Type B pancreatic cell (in vitro differentiated cells): ENCODE measurements at places on chromosomes 7 and 10.

DNA sequence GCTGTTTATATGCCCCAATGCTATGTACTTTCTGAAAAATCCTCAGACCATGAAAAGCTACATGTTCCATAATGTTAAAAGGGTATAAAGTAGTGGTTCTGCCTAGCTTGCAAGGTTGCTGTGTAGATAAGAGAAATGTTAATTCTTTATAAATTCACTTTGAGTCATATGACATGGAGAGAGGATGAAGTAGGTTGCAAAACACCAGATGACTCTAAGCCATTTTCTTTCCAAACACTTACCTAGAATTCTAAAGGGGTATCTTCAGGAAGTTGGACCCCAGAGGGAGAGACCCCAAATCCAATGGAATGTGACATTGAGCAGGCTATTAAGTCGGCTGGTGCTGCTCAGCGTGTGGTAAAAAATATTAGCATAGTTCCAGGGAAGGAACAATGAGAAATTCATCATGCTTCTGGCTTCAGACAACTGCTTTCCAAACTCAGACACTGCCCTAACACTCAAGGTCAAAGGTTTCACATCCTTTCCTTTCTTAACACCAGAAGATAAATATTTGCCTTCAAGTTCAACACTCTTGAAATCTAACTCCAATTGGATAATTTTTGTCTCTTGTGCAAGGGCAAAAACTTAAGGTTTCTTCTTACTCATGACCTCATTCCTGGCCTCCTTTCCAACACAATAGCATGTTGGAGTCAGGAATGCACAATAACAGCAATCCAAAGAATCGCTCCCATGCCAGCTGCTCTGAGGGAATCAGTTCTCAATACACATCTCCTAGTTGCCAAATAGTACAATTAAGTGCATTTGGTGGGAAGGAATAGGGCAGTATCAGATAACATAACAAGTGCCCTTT lies 100.7 kb upstream of the AFAP1L2 start:
- no peak for DNase-seq

DNA sequence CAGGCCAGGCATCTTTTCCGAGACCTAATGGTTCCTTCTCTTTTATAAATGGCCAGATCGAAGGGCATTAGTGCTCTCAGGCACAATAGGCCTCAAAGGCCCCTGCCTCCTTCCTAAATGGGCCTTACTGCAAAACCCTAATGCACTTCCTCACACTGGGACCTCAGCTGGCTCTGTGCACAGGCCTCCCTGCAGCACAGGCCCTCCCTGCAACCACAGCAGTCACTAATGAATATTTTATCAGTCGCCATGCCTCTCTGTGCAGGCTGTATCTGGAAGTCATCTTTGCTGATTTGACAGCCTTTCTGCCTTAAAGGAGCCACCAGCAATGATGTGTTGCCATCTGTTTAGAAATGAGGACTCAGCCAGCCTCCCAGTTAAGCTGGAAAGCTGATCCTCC lies 54.9 kb upstream of the SDK1 start:
- no peak for DNase-seq

- DNase-seq = no peak
These were observed 9.1 kb downstream of the WDR86 start for GRCh38 chr7:151400626-151401315.

- no peak for DNase-seq
These were observed 8.9 kb upstream of the SGPL1 start for GRCh38 chr10:70806841-70807240.

GRCh38 chr10:132459301-132460003 lies 62.5 kb downstream of the PWWP2B start:
- DNase-seq = no peak

DNA sequence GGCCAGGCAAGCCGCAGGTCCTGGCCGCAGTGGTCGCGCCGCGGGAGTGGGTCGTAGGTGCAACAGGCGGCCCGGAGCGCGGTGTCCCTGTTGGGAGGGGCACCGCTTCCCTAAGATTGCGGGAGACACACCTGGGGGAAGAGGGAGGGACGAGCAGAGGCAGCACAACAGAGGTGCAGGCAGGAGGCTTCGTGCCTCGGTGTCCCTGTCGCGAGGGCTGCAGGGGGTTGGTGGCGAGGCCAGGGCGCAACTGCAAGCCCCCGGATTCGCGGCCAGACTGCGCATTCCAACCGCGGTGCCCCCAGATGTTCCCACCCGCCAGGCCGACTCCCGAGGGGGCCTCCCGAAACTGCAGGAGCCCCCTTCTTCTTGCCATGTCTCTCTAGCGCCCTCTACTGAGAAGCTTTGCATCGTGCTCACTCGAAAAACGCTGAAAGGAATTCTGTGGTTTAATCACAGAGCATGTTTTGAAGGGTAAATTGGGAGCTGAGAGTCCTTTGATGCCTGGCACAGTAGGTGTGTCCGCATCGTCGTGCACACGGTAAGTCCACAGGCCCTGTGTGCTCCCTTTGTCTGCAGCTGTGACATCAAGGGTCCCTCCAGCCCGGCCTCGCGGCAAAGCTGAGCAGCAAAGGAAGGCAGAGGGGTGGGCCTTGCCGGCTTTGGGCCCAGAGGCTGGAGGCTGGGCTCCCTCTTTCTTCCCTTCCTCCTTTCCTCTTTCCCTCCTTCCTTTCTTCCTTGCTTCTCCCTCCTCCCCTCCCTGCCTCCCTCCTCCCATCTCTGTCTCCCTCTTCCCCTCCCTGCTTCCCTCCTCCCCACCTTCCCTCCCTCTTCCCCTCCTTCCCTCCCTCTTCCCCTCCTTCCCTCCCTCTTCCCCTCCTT lies 6.2 kb upstream of the MBL2 start:
- no peak for DNase-seq

- DNase-seq = no peak
These were observed 160.4 kb downstream of the KIF20B start for GRCh38 chr10:89861584-89862301.

GRCh38 chr7:127689194-127689772 lies 37.3 kb downstream of the SND1 start:
- no peak for DNase-seq

DNA sequence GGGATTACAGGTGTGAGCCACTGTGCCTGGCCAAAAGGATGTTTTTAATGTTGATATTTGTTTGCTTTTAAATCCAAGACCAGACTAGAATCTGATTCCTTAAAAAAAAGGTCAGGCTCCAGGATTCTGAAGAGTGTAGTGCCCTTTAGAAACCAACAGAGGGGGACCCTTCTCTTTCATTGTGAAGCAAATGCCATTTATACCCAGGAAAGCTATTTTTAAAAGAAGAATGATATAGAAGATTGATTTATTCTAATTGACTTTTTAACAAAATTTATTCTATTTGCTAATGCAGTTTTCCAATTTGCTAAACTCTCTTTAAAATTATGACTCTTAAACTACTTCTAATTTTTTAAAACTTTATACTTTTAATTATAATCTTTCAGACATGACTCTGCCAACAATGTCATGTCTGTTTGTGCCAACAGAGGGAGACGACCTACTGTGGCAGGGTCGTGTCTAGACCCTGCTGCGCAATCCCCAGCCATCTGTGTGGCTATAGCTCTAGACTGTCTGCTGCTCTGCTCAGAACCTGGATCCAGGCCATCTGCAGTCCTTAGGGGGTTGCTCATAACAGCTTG lies 201.0 kb upstream of the IMMP2L start:
- DNase-seq = no peak

GRCh38 chr10:28678687-28679457 lies 1.6 kb downstream of the BAMBI start:
- no peak for DNase-seq

DNA sequence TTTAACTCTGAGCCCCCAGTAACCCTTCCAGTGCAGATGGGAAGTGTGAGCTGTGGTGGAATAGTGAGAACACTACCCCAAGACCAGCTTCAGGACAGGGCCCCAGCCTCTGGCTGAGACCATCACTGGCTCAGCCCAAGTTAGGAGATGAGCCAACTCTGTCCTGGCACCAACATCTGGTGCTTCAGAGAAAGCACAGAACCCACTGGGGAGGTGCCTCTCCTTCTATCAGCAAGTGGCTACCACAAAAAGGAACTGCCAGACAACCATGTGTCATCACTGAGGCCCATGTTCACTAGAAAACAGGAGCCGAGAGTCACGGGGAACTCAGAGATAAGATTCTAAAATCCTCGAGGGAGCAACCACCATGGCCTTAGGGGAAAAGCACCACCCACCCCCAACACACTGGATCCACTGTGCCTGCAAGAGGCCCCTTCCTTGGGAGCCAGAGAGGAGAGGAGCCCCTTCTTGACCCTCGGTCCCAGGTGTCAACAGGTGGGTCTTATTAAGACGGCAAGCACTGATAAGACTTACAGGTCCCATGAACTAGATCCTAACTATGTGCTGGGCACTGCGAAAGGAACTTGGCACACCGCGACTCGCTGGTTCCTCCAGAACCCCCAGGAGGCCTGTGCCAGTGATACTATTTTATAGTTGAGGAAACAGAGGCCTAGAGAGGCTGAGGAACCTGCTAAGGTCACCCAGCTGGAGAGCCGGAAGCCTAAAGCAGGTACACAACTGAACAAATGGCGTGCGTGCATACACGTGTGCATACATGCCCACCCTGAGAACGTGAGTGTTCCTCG lies 102.7 kb downstream of the FAM53B start:
- DNase-seq = no peak

DNA sequence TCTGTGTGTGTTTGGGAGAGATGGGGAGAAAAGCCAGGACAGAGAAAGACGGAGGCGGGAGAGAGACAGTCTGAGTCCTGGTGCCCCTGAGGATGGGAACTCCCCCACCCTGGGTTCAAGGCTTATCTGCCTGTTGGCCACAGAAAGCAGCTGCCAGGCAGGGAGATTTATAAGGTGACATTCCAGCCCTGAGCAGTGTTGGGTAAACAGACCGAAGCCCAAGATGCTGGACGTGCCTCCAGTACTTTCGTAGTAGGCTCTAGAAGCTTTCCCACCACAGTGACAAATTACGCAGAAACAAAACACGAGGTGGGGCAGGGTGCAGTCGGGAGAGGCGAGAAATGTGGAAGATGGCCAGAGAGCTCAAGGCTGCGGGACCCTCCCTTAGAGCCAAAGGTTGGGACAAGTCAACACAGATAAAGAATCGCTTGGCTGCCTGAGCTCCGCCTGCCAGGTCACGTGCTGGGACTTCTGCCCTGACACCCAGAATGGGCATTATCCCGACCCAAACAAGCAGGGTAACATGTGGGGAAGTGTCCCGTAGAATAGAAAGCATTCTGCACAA lies 41.1 kb downstream of the CCDC3 start:
- no peak for DNase-seq

DNA sequence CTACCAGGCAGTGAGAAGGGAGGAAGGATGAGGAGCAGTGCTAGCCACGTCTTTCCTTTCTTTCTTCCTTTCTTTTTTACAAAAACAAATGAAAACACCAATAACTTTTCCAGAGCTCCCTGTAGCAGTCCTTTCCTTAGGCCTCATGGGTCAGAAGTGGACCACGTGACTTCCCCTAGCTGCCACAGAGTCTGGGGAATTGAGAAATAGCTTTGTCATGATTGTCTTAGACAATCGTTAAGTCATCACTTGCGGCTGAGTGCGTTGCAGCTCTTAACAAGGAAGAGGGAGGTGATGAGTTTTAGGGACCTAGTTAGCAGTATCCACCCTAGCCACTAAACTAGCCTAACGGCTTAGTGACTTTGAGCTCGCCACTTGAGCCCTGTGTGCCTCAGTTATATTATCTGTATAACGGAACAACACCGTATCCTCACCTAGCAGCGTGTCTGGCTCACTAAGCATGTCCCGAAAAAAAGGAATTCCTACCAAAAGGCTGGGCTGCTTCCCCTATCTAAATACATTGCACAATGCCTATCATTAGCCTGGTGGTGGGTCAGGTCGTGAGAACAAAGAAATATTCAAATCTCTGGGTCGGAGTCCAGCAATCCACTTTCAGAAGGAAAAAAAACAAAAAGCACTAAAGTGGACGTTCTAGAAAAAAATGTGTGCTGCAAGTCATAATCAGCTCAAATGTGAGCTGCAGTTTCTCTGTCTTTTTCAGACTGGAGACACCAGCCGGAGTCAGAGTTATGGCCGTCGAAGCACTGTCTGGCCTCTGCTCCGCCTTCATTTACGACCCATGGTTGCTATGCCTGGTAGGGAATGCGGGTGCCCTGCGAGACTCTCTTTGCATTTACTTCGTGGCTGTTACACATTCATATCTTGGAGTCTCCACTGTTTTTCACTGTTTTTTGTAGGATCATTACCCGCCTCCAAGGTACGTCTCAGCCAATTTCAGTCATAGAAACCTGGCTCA lies 338.5 kb upstream of the FOXK1 start:
- no peak for DNase-seq

DNA sequence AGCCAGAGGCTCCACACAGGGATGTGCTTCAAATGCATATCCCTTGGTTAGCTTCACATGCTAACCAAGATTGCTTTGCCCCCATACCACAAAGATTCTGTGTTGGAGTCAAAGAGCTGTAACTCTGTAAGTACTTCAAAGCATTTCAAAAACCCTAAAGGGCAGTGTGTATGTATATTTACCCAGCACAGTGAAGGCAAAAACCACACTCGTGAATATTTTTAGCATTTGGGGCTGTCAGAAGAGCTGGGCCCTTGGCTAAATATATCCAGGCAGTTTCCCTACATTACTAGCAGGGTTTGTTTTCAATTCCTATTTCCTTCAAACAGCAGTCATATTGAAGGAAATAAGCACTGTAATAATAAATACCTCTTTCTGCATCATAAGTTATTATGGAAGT lies 84.2 kb upstream of the STEAP1B start:
- DNase-seq = no peak

GRCh38 chr7:25515633-25516275 lies 287.5 kb upstream of the NPVF start:
- no peak for DNase-seq

GRCh38 chr7:88229302-88229995 lies 9.6 kb upstream of the SRI start:
- no peak for DNase-seq

GRCh38 chr10:106577266-106577665 lies 587.2 kb downstream of the SORCS1 start:
- DNase-seq = no peak

- DNase-seq = peak; percentile 70
These were observed 6.8 kb downstream of the CYP26A1 start for GRCh38 chr10:93080350-93081046.

- DNase-seq = no peak
These were observed 17.3 kb downstream of the CCDC3 start for GRCh38 chr10:12984165-12984747.

GRCh38 chr7:127908430-127909258 lies 122.6 kb downstream of the LRRC4 start:
- DNase-seq = no peak

DNA sequence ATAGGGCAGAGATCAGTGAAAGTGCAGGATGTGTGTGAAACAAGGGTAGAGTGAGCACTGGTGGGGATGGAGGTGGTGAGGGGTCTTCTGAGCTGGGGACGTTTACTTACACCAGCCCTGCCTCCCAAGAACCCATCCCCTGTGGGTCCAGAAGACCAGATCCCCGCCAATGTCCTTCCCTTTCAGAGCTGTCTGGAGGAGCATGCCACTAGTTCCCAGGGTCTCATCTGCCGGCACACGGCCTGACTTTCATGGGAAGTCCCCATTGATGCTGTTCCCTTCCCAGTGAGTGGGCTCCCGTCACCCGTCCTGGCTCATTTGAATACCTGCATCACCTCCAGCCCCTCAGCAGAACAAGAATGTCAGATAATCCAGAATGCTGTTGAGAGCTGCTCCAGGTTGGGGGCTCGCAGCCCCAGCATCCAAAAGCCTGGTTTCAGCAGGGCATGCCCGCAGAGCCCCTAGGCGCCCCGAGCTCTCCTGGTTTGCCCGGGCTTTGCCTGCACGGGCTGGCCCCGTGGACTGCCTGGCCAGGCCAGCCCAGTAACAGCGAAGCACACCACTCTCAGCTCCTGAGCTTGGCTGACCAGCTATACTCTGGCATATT lies 246.7 kb downstream of the MGMT start:
- no peak for DNase-seq
